NCI-H187 treated with DMSO at 0.1 percent for 48 hours (cell line): ENCODE measurements at places on chromosomes 2 and 18.

GRCh38 chr2:8753609-8754008 lies 71.8 kb downstream of the ID2 start:
- no peak for DNase-seq

GRCh38 chr18:62928326-62928725 lies 213.0 kb downstream of the PHLPP1 start:
- no peak for DNase-seq

- DNase-seq = no peak
These were observed 276.3 kb upstream of the SALL3 start for GRCh38 chr18:78703291-78703690.

GRCh38 chr2:68837164-68837860 lies 33.9 kb downstream of the BMP10 start:
- no peak for DNase-seq

DNA sequence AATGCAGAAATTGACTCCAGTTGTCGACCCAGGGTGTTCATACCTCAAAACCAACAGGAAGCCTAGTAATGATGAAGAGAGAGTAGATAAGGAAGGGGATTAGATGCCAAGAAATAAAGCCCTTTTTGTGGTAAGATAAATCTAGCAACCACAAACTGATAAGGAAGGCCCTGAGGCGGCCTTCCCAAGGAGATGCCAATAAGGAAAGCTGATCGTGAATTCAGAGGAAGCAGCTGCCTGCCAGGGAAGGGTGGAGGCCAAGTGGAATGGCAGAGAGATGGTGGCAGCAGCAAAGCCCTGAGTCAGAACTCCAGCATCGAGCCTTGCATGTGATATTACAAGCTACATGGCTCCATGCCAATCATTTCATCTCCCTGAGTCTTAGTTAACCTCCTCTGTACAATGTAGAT lies 126.3 kb downstream of the IRS1 start:
- no peak for DNase-seq

GRCh38 chr2:36322108-36322507 lies 33.5 kb upstream of the CRIM1 start:
- no peak for DNase-seq

GRCh38 chr2:231877533-231878456 lies 48.4 kb downstream of the NPPC start:
- DNase-seq = no peak

- no peak for DNase-seq
These were observed 506 bp downstream of the BMPR2 start for GRCh38 chr2:202376460-202377206.

DNA sequence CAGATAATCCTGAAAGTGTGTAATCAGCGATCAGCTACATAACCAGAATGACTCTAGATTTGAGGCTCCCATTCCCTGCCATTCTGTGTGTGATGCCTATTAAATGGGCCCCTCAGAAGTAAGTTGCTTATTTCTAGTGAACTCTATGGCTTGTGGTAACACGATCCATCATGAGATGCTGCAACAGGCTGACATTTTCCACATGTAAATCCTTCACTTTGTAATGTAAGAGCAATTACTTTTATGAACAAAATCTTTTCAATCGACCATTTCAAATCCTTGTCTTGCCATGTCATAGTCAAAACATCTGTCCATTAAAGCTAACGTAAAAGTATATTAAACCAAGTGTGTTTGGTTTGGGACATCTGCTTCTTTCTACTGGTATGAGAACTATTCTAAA lies 175.9 kb upstream of the ETAA1 start:
- DNase-seq = no peak

GRCh38 chr18:46301081-46301480 lies 196.9 kb downstream of the HAUS1 start:
- DNase-seq = no peak

DNA sequence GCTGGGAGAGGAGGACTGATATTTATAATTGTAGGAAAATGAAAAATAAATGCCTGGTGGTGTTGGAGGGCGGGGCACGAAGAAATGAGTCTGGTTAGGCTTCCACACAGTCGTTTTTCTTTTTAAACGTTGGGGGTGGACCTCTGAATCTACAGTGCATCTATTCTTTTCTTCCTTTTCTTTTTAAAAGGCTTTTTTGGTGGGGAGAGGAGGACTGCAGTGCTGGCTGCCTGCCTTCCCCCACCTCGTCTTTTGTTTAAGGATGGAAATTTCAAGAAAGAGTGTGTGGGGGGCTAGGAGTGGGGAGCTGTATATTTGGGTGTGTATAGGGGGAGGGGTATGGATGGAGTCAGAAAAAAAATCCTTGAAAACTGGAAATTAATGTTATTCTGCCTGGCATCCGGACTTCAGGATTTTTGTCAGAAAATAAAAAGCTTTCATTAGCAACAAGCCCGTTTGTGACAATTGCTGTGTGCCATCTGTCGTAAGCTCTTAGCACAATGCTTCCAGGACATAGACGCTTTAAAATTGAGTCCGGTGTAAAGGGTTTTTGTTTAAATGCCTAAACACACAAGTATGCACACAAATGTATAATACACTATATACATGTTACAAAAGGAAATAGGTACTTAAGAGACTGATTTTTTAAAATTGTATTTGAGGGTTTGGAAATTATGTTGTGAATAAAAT lies 1.1 kb downstream of the MAP2 start:
- DNase-seq = no peak

- DNase-seq = no peak
These were observed 123.7 kb upstream of the ZNF516 start for GRCh38 chr18:76618721-76619120.

GRCh38 chr2:9153643-9153980 lies 53.0 kb upstream of the ASAP2 start:
- no peak for DNase-seq

DNA sequence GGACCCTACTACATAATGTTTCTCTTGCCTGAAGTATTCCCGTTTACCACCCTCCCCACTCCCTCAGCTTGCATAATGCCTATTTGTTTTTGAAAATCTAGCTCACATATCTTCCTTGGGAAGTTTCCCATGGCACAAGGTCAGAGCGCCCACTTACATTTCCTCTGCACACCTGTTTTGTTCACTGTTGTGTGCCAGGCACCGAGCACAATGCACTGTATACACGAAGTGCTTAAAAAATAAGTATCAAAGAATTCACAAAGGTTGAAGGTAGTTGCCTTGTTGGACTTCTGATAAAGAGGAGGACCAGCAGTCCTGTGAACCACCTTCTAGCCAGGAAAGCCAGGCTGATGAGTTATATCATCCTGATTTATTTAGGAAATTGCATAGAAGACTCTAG lies 16.8 kb upstream of the RHOB start:
- no peak for DNase-seq

- no peak for DNase-seq
These were observed 100.8 kb upstream of the CNGA3 start for GRCh38 chr2:98245491-98245890.

GRCh38 chr2:28375236-28375635 lies 17.4 kb upstream of the FOSL2 start:
- no peak for DNase-seq

DNA sequence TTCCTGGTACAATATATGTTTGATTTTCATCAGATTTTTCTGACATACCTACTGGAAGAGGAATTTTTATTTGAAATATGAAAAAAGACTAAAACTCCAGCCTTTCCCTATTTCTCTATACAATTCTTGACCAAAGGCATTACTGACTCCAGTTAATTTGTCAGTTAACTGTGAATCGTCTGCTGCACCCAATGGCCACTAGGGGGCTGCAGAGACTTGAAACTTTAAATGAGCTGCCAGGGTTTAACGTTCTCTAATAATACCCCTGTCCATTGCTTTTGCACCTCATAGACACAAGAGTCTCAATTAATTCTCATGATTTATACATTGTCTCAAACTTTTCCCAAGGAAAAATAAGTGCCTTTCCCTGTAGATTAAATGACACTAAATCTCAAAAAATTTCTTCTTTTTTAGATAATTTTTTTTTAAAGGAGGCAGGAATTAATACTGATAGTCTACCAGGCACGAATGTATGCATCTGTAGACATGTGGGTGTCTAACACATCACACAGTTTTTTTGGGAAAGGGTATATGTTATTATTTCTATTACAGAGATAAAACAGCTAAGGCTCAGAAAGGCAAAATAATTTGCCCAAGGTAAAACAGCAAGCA lies 1.8 kb upstream of the ALK start:
- peak; percentile 26 for DNase-seq

DNA sequence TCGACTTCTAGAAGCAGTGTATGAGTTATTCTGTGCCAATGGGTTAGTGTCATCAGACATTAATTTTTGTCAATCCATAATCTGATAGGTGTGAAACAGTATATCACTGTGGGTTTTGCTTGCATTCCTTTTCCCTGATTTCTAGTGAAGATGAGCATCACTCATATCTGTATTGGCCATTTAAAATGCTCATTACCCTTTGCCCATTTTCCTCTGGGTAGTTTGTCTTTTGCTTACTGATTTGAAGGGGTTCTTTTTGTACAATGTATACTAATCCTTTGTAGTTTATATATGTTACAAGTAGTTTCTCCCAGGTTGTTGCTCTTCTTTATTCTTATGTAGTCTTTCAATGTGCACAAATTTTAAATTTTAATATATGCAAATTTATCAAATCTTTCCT lies 152.2 kb downstream of the TPGS2 start:
- DNase-seq = no peak

DNA sequence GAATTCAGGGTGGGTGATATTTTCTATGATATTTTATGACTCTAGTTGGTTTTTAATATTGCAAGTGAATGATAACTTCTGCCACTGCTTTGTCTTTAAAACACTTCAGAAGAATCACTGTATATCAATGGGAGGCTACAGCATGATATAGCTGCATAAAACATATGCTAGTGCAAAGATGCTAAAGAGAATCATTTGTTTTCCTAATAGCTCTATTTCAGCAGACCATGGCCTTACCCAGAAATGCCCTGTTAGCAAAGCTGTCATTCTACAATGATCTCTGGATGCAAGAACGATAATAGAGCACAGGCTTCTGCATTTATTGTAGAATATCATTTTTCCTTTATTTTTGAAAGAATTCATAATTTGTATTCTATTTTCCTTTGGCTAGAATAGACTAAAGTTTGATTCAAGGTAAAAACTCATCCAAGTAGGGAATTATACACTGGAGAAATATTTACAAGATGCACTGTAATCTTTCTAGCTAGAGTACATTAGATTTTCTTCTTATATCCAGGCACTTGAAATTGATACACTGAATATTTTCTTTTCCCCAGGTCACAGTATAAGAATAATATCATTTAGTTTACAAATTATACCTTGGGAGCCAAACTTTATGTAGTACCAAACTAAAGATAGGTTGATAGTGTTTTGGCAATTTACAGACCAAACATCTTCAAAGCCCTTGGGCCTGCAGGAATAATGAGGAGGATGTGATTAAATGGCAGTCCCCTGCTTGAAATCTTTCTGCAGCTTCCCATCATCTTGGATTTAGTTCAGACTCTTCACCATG lies 252.6 kb upstream of the LINC00305 start:
- no peak for DNase-seq

DNA sequence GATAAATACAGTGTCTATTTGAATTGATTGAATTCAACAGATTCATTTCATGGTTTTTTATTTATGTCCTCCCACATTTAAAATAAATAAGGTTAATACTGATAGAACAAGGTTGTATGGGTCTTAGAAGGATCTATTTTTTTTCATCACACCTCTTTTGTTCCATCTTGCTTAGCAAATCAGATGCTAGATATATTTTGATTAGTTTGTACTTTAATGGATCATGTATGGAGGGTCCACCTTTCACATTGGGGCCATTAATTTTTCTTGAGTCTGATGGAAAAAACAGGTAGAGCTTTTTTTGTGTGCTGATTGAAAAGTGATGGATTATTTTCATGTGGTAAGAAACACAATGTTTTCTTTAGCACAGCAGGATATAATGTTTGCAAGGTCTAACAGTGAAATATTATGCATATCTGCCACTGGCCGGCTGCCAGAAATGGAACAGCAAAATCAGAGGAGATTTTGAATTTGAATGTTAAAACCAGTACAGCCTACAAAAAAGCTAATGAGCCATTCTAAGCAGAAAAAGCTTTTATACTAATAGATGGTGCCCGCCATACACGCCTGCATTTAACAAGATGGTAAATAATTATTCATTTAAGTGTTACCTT lies 188.1 kb upstream of the ETAA1 start:
- no peak for DNase-seq

GRCh38 chr2:128797092-128797491 lies 478.4 kb upstream of the HS6ST1 start:
- no peak for DNase-seq

- no peak for DNase-seq
These were observed 208.4 kb upstream of the CCDC150 start for GRCh38 chr2:196431076-196431475.

- DNase-seq = no peak
These were observed 289.0 kb downstream of the PTPRM start for GRCh38 chr18:7856116-7856515.
